Adipocyte (in vitro differentiated cells): ENCODE measurements at places on chromosomes 5 and 9.

GRCh38 chr9:33463151-33463550 is 10.6 kb downstream of the NOL6 start:
- no peak for DNase-seq

DNA sequence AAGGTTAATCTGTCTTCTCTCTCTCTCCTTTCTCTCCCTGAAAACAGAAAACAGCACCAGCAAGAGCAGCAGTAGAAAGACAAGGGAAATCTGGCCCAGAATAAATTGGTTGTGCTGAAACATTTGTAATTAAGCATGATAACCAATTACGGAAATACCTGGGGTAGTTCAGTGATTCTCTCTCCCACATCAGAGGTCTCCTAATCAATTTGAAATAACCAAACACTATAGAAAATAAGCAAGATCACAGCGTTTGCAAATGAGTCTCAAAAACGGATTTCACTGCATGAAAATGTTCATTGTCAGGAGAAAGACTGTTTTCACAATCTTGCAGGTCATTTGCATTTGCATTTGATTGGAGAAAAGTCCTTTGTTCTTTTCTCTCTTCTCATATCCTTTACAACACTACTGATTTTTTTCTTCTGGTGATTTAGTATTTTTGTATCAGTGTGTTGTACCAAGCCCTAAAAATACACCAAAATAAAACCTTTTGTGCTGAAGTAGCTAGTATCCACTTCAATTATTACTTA is 36.8 kb upstream of the CDH6 start:
- DNase-seq, result no peak

- DNase-seq, result no peak
These were observed 115.1 kb upstream of the DAP start for GRCh38 chr5:10876006-10876744.

- DNase-seq, result no peak
These were observed 48.7 kb downstream of the CAMSAP1 start for GRCh38 chr9:135858491-135859185.

- no peak for DNase-seq
These were observed 37.3 kb upstream of the PLPP1 start for GRCh38 chr5:55572020-55572419.

DNA sequence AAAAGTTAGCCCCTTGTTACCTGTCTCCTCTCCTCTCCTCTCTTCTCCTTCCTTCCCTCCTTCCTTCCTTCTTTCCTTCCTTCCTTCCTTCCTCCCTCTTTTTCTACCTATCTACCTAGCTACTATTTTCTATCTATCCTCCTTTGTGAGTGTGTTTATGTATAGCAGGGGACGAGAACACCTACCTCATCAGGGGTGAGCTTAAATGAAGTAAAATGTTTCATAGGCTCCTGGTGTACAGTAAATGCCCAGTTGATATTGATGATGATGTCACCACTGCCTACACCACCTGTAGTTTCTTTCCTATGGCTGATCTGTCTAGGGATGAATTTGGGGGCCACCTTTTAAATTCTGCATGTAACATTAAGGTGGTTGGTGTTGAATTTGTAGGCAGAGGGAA is 4.3 kb downstream of the SPIN1 start:
- no peak for DNase-seq

GRCh38 chr5:14859980-14860379 is 11.6 kb downstream of the ANKH start:
- DNase-seq, result no peak

DNA sequence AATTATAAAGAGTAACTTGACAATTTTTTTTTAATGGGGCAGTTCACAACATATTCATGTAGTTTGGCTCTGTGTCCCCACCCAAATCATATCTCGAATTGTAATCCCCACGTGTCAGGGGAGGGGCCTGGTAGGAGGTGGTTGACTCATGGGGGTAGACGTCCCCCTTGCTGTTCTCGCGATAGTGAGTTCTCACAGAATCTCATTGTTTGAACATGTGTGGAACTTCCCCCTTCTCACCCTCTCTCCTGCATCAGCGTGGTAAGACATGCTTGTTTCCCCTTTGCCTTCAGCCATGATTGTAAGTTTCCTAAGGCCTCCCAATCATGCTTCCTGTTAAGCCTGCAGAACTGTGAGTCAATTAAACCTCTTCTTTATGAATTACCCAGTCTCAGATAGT is 40.7 kb downstream of the FBXW11 start:
- DNase-seq, result no peak

DNA sequence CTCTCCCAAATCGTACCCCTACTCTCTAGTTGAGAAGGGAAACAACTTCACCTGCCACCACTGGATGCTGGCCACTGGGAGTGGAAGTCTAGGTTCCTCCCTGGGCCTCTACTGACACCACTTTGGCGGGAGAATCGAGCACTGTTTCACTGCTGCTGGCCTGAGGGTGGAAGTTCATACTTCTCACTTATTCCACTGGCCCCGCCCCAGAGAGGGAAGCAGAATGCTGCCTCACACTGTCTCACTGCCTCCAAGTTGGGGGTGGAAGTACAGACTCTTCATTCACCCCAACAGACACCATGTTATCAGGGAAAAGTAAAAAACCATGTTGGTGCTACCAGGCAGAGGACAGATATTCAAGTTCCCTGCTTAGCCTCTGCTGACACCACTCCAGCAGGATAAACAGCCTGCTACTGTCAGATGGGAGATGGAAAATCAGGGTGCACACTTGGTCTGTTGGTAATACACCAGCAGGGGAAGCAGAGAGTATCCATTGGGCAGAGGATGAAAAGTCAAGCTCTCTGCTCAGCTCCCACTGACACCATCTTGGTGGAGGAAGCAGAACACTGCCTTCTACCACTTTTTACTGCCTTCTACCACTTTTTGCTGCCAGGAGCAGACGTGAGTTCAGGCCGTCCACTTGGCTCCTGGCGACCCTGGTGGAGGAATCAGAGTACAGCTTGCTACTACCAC is 159.4 kb downstream of the SIL1 start:
- DNase-seq, result no peak

DNA sequence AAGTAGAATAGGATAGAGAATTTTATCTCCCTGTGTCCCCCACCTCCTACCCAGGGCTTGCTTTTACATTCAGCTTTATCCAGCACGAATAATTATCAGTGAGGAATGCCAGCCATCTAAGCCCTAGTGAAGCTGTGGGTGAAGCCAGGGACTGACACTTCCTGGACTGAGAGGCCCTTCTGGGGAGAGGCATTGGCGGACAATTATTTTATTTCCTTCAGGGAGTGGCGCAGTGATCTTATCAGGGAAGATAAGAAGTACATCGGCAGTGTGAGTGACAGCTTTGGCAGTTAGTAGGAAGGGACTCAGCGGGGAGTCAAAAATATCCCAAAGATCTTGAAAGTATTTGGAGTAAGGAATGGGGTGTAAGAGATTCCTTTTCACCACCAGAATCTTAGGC is 34.9 kb upstream of the RPS23 start:
- peak; percentile 51 for DNase-seq

DNA sequence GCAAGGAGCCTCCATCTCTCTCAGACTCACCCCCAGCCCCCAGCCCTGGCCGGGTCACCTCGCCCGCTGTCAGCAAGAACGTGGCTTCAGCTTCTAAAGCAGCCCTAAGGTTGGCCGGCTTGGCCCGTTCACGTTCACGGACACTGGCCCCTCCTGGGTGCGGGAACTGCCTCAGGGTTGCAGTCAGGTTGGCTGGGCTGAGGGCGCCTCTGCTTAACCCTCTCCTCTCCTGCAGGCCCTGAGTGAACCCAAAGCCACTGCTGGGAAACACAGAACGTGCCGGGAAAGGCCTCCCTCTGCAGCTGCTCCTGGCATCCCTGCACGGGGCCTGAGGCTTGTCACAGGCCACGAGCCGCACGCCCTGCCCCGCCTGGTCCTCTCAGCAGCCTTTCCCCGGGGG is 40.1 kb upstream of the UBAC1 start:
- no peak for DNase-seq

DNA sequence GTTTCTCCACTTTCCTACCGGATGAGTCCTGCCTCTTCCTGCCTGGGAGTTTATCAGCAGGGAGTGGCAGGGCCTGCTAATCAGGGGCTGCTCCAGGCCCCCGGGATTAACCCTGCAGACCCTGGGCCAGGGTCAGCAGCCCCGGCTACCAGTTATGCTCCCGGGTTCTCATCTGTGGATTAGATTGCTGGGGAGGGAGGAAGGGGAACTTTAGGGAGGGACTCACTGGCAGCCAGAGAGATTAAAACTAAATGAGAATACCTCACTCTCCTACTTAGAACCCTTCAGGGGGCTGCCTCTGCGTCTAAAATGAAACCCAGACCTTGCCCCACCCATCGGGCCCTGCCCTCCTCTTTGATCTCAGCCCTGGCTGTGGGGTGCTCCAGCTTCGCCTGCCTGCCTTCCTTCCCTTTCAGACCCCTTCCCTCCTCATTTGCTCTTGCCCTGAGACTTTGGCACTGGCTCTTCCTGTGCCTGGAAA is 130.5 kb upstream of the HAND1 start:
- DNase-seq, result no peak

- DNase-seq, result peak; percentile 66
These were observed at the start of gene NIM1K for GRCh38 chr5:43191740-43192557. Gene NIM1K (plus strand): TSS chr5:43192225. CDS start chr5:43245776, 53,551 bp downstream.

- no peak for DNase-seq
These were observed 72.5 kb downstream of the STK10 start for GRCh38 chr5:172115541-172115982.

DNA sequence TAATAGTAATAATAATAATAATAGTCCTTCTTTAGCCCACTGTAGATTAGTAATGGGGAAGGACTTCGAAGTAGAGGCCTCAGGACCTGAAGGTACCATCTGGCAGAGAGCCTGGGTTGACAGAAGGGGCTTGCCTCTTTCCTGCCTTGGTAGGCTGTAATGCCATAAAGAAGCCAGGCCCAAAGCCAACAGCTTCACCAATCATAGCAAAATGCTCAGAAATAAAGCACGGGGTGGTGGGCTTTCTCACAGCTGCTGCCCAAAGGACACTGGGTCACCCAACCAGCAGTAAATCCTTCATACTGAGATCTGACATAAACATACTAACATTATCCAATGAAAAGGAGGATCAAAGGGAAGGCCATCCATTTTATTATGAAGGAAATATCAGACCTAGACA is 70.7 kb downstream of the SUSD1 start:
- DNase-seq, result no peak

DNA sequence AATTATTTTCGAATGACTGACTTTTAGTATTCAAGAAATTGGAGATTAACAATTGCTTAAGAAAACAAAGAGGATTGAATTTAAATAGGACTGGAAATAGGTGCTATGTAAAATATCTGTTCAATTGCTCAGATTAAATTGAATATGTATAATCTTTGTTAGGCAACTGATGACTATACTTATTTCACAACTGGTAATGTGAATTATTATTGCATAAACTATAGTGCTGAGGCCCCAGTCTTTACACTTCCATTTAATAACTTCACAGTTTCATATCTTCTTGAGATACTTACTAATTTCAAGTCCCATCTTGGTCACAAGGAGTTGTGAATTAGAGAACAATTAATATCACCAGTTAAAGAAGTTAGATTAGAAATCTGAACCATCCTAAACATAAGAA is 16.7 kb downstream of the CEP78 start:
- no peak for DNase-seq

- no peak for DNase-seq
These were observed 121.3 kb downstream of the RASGRF2 start for GRCh38 chr5:81081461-81081835.

GRCh38 chr5:160921-161802 is 30.1 kb upstream of the LRRC14B start:
- no peak for DNase-seq

DNA sequence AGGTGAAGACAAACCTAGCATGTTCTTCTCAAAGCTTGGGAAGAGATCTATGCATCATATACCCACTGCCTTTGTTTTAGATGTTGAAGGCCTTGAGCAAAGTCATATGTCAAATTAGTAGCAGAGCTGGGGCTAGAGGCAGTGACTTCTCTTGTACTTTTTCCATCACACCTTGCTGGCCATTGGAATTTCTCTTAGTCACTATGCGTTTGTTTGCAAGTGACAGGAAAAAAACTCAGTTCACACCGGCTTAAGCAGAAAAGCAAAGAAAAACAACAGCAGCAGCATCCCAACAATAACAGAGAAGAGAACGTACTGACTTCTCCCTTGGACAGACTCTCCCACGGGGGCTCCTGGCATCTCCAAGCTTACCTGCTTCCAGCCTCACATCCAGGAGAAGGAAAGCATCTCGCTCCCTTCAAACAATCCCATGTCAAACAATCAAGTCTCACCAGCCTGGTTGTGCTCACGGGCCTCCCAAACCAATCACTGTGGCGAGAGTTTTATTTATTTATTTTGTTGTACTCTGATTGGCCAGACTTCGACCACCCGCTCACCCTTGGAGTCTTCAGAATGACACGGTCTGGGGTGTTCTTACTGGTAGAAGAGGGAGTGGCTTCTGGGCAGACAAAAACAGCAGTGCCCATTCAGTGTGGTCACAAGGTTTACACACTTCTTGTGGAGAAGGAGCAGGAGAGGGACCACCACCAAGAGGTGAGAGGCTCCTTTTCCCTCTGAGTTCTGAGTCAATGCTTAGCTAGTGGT is 83.8 kb upstream of the STC2 start:
- DNase-seq, result no peak

- no peak for DNase-seq
These were observed 295.7 kb downstream of the MED10 start for GRCh38 chr5:6082685-6083084.

GRCh38 chr5:143349177-143349576 is 54.3 kb downstream of the NR3C1 start:
- peak; percentile 26 for DNase-seq

DNA sequence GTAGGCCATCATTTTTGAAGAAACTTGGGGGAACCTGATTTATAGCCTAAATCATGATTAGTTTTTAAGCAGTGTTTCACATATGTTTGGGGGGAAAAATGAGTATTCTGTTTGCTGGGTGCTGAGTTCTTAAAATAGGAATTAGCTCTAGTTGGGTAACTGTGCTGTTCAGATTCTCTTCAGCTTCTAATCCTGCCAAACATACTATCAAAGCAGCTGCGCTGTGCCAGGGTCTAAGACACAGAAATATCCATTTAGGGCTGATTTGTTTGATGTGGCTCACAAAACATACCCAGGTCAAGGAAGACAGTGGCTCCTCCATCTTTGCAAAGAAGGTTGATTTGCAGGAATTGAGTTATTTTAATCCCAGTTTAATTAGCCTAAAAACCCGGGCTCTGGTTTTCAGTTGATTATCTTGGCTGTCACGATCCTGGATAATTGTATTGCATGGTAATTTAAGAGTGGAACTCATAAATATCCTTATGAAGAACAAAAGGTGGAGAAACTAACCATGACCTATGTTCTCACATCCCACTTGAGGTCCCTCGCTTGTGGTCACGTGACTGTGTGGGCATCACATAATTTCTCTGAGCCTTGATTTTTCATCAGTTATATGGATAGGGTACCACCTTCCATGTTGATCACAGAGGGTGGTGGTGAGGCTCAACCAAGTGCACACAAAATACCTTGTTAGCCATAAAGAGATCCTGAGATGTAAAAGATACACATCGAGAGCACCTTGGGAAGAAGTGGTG is 18.7 kb downstream of the CYFIP2 start:
- DNase-seq, result no peak

- DNase-seq, result no peak
These were observed 9.1 kb upstream of the ERMP1 start for GRCh38 chr9:5841771-5842573.

- peak; percentile 57 for DNase-seq
These were observed 89.0 kb downstream of the NLN start for GRCh38 chr5:65811004-65811403.
